ENCODE measurements at places on chromosomes 3 and 15.

DNA sequence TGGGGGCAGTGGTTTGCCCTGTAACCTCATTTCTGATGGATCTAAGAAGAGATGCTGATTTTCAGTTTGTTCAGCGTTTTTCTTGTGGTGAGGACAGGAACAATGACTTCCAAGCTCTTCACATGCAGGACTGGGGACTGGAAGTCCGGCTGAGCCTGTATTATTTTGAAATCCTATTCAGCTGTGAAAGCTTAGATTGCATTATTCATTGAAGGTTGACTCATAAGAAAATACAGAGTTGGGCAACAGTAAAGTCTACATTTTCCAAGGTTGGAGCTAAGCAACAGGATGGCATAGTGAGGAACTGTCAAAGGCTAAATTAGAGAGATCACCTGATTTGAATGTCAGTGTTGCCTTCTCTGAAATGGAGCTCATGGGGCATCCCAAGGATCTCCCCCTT lies 230.9 kb upstream of the FEZF2 start:
- DNase-seq, result no peak

GRCh38 chr3:43923104-43923882 lies 232.6 kb downstream of the ABHD5 start:
- no peak for DNase-seq

DNA sequence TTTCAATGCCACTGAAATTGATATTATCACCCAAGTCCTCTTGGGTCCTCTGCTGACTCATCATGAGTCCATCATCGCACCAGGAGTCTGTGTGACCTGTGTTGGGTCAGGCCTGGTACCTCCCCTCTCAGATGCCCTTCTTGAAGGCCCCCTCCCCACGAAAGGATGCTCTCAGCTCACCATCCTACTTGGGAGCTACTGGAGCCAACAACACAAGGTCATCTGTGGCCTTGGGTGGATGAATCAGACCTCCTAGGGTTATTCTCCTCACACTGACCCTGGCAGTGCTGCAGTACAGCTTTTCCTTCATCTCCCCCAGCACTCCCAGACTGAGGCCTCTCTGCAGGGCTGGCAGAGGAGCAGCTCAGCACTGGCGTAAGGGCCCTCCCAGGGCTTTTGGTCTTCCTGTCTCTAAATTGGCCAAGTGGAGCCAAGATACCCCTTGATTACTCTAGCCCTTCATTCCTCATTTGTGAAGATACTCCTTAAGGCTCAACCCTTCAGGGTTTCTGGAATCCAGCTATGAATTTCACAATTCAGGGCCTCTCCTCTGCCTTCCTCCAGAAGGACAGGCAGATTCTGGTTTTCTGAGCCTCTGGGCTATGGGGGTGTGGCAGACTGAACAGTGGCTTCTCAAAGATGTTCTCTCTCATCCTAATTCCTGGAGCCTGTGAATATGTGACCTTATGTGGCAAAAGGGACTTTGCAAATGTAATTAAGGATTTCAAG lies 80.7 kb upstream of the GSK3B start:
- DNase-seq, result no peak

DNA sequence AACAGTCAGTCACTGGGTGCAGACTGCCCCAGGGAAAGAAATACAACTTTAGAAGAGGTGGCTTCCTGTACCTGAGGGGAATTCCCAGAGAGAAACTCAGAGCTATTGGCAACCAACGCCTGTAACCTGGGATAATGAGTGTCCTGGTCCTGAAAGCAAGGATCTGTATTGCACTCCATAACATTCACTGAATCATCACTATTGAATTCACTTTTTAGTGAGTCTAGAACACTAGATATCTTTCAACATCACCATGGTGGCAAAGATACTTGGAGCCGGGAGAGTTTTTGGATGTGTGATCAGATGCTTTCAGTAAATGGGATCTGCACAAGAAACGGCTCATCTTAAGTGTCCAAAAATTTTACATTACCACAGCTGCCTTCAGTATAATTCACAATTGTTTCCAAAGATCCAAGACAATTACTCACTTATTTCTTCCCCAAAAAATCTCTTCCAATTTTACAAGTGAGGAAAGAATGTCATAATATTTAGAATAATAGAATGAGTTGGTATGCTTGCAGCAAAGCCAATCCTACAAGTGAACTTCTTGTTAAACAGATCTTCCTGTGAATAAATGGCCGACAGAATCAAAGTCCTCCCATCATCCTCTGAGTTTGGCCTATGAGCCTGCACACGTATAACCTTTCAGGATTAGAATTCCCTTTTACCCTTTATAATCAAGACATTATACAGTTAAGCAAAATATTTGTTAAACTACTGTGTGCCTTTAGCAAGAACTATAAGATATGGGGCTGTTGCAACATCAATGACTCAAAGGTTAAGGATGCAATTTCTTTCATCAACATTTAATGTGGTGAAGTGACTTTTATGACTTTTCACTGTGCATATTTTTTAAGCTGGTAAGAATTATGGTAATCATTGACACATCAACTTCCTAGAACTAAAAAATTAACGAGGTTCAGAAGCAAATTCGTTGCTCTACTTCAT lies 243.3 kb upstream of the COL8A1 start:
- no peak for DNase-seq

- no peak for DNase-seq
These were observed 41.9 kb downstream of the NIPA2 start for GRCh38 chr15:22880068-22880980.

DNA sequence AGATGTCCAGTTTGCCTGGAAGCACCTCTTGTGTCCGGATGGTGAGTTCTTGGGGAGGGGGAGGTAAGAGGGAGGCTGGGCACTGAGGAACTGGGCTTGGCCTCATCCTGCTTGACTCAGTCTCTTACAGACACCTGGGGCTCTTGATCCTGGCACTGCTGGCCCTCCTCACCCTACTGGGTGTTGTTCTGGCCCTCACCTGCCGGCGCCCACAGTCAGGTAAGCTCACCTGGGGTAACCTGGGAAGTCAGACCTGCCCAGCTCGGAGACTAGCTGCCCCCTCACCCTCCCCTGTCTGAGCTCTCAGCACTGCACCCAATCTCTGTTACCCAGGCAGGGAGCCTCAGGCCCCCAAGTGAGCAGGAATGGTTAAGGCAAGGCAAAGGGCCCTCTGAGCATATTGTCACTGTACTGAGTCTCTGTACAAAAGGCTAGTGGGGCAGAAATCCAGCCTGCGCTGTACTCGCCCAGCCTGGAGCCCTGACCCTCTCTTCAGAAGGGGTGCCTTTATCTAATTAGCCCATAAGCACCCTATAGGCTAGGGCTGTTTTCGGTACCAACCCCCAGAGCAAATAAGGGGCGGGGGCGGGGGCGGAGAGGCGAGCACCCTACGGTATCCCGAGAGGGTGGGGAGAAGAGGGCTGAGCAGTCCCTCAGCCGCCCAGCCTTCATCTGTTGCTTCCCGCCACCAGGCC lies 2.2 kb upstream of the IL17RC start:
- DNase-seq, result no peak

GRCh38 chr3:66792086-66792485 lies 206.0 kb upstream of the KBTBD8 start:
- DNase-seq, result no peak

DNA sequence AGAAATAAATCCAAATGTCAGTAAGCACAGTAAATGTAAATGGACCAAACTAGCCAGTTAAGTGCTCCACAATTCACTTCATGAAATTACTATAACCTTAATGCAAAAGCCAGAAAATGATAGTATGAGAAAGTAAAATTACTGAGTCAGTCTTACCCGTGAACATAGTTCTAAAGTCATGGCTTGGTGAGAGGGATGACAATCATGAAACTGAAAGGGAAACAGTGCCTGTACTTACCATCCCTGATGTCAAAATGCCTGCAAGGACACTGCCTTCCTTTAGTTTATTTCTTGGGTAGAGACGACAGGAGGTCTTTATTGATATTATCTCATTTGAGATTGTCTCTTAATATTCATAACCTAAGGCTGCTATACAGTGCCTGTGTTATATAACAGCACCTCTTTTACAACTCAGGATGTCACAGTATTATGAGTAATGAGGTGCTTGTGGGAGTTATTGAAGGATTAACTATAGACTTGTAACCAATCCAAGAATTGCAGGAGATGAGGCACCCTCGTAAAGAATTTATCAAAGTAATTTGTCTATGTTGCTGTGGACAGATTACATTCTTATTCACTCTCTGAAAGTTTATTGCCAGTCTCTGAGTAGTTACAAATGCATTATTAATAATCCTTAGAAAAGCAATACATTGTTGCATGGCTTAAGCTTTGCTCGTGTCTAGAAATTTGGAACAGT lies 142.9 kb upstream of the BFSP2 start:
- DNase-seq, result no peak

DNA sequence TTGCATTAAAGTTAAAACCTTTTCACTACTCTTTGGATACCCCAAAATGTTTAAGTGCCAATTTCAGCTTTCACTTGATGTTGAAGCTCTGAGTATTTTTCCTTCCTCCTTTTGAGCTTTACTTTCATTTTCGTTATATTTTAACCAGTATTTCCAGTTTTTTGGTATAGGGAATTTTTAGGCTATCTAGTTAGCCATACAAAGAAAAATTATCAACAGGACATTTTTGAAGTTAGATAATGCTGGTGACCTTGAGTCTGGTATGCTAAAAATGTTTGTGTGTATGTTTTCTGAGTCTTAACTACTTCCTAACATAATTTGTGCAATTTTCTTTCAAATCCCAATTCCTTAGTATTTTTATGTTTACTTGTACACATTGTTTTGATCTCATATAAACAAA lies 284.8 kb downstream of the OTOL1 start:
- no peak for DNase-seq

DNA sequence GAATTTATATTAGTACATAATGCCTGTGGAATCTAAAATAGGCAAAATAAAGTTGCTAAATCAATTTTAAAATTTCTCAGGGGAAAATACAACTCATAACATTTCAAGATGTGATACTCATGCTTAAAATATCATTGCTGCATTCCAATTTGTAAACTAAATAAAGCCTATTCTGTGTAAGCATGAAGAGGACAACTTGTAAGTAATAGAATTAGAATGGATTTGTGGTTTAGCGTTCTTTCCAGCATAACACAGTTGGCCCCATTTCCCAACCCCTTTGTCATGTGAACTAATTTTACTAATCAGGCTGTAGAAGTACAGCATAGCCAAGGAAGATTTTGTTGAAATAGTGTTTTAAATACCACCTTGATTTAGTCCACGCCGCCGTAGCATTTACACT lies 437.2 kb downstream of the SI start:
- no peak for DNase-seq

- DNase-seq, result peak; percentile 56
These were observed 6.3 kb downstream of the GORASP1 start for GRCh38 chr3:39101022-39101689.

GRCh38 chr3:15404767-15405166 lies 22.6 kb downstream of the METTL6 start:
- DNase-seq, result no peak

DNA sequence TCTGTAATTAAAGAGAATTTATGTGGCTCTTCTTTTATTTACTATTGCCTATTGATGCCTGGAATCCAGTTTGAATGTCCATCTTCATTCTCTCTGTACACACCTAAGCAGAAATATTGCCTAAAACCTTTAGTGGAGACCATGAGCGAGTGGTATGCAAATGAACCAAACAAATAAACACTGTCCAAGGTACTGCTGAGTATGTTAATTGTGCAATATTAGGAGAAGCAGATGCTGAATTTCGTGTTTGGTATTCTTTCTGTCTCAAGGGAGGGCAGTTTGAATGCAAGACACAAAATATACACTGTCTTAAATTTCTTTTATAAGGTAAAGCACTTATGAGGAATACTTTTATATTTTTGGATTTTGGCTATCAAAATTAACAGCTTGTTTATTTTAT lies 440.9 kb downstream of the RBMS3 start:
- DNase-seq, result no peak

DNA sequence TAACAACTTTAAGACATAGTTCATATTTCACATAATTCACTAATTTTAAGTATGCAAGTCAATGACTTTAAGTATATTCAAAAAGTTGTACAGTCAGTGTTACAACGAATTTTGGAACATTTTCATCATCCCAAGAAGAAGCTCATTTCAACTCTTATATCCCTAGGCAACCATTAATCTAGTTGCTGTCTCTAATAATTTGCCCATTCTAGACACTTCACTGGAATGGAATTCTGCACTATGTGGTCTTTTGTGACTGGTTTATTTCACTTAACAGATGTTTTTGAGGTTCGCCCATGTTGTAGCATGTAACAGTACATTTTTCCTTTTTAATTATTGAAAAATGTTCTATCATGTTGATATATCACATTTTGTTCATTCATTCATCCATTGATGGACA lies 104.2 kb upstream of the SPRED1 start:
- DNase-seq, result no peak

GRCh38 chr3:40169983-40170382 lies 139.5 kb upstream of the EIF1B start:
- no peak for DNase-seq

- DNase-seq, result no peak
These were observed 211.6 kb downstream of the MAGI1 start for GRCh38 chr3:65827076-65827475.

- no peak for DNase-seq
These were observed 567.3 kb downstream of the ROBO1 start for GRCh38 chr3:79200456-79200855.

GRCh38 chr3:11770477-11771391 lies 76.0 kb downstream of the TAMM41 start:
- no peak for DNase-seq

- DNase-seq, result no peak
These were observed 46.0 kb downstream of the KLF13 start for GRCh38 chr15:31372635-31373091.

DNA sequence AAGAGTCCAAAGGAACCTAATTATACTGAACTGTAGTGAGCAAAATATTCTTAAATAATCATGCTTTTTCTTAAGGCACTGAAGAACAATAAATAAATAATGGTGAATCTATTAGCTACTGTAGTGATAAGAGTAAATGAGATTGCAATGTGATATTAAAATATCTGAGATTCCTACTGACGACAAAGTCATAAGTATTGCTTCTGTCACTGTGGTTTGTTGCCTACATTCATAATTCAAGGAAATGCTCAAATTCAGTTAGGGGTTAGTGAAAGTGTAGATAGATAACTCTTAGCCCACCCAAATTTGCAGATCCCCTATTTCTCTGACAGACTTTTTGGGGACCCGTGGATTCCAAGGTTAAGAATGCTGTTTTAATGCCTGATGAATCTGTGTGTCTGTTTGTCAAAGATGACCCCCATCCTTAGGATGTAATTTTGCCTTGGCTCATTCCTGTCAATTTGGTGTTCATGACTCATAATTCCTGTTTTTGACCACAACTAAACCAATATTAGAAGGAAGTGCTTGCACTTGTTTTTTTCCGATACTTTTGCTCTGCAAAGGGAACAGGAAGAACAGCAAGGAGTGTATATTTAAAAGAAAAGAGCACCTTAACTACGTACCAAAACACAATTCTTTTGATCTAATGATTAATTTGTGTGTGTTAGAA lies 86.7 kb downstream of the MAGI1 start:
- no peak for DNase-seq

GRCh38 chr3:121926380-121926779 lies 32.2 kb downstream of the SLC15A2 start:
- no peak for DNase-seq

- no peak for DNase-seq
These were observed 61.3 kb downstream of the ERC2 start for GRCh38 chr3:56406826-56407515.
